ENCODE measurements at places on chromosomes 13 and 19.

- no peak for DNase-seq
These were observed 620.6 kb downstream of the GPC6 start for GRCh38 chr13:93847162-93847561.

GRCh38 chr19:12543855-12544254 is 7.4 kb downstream of the ZNF564 start:
- DNase-seq: no peak

DNA sequence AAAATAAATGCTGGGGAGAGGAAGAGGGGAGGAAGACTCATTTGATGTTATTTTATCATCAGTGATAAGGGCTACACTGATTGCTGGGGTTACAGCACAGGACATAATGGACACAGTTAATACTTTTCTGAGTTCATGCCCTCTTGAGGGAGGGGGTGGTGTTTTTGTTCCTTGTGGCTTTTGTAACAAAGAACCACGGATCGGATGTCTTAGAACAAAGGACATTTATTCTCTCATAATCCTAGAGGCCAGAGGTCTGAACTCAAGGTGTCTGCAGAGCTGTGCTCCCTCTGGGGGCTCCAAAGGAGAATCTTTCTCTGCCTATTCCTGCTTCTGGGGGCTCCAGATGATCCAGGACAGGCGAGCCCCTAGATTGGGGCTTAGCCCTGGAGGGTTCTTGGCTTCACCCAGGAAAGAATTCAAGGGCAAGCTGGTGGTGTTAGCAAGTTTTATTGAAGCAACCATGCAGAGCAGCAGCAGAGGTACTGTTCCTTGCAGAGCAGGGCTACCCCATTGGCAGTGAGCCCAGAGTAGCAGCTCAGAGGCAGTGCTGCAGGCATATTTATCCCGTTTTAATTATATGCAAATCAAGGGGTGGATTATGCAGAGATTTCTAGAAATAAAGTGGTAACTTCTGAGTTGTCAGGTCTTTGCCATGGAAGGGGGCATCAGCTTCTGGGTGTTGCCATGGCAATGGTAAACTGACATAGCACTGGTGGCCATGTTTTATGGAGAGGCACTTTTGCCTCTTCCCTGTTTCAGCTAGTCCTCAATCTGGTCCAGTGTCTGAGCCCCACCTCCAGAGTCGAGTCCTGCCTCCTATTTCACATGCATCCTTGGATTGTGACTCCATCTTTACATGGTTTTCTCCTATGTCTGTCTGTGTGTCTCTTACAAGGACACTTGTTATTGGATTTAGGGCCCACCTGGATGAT is 18.0 kb downstream of the VAV1 start:
- no peak for DNase-seq

- peak; percentile 87 for DNase-seq
These were observed at the start of gene STRN4 for GRCh38 chr19:46746281-46747057. TSS of gene STRN4 (minus strand) at chr19:46746450. CDS start at chr19:46746430, 20 bp downstream.

DNA sequence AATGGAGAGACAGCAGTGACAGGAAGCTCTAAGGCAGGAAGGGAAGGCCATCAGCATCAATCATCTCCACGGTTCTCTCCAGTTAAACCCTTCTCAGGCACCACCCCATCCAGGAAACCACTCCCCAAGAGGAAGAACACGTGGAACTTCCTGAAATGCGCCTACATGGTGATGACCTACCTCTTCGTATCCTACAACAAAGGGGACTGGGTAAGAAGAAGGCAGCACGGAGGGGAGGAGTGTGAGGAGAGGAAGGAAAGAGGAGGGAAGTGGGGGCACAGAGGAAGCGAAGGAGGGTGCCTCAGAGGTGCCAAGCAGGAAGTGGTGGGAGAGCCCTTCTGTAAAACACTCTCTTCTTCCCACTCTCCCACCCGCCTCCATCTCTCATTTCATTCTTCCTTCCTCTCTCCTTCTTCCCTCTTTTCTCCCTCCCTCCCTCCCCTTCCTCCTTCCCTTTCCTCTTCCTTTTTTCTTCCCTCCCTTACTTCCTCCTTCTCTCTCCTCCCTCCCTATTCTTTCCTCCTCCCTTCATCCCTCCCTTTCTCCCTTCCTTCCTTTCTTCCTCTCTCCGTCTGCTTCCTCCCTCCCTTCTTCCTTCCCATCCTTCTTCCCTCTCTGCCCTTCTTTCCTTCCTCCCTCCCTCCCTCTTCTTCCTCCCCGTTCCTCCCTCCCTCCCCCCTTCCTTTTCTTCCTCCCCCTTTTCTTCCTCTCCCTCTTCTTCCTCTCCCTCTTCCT is 12.6 kb downstream of the ZSCAN5A start:
- no peak for DNase-seq

DNA sequence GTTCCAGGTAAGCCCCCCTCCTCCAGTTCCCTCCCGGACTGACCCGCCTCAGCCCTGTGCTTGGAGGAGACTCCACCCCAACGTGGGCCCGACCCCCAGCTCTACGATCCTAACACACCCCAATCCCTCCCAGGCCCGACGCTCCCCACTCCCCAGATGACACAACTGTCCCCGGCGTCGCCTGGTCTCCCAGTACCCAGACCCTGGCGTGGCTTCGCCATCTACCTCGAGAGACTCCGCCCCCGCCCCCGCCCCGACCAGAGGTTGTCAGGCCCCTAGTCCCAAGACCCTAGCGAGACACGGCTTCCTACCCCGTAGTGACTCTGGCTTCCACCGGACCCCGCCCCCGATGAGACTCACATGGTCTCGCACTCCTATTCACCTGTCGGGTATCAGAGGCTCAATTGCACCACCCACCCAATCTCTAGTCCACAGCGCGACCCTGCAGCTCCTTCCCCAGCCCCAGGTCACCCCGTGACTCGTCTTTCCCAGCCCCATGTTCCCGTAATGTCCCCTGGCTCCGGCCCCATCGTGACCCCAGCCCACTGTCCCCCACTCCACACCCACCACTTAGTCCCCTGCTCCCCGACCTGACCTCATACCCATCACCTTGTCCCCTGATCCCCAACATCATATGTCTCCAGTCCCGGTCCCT is 2.9 kb downstream of the CD37 start:
- no peak for DNase-seq

- DNase-seq: no peak
These were observed 184.4 kb downstream of the NALCN start for GRCh38 chr13:101231751-101232428.

DNA sequence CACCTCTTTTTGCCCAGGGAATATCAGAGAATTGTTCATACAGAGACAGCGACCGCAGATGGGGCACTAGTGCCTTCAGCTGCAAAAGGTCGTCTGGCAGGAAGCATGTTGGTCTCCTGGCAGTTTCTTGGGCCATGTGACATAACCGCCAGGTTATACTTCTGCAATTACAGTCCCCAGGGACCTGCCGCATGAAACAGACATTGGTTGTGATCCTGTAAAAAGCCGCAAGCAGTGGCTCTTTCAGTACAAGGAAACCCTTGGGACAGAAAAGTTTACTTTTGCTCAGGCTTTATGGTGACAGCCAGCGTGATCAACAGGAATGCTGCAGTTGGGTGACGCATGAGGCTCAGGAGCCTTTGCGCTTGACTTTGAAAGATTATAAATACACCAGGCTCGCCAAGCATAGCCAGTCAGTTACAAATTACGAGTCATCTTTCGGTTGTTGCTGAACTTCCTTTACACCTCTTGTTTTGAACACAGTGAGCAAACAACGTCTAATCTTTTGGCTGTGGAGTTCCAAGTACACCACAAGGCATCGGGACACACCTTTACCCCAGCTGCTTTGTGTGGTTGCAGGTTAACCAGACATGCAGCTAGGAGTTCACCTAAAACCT is 50.5 kb upstream of the UBE2L5 start:
- DNase-seq: peak; percentile 66

- no peak for DNase-seq
These were observed 3.0 kb downstream of the CD209 start for GRCh38 chr19:7744199-7744786.

DNA sequence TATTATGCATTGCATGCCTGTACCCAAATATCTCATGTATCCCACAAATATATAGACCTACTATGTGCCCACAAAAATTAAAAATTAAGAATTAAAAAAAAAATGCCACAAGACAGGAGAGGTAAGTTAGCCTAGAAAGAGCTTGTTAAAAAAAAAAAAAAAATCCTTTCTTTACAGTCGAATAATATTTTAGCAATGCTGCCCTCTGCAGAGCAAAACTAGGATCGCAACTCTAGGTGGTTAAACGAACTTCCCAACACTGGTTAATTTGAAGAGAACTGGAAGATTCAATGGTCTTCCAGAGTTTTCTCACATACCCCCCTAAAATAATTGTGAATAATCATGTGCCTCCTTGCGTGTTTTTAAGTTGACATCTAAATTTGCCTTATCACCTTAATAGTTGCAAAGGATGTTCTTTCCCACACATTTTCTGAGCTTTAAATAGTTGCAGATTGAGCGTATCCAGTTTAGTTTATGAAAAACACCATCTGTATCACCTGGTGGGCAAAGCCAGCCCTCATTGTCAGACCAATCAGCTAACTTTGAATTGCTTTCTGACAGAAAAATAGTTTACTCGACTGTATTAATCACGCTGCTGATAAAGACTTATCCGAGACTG is 47.4 kb upstream of the RCBTB2 start:
- no peak for DNase-seq

GRCh38 chr13:31587698-31588266 is 151.5 kb upstream of the RXFP2 start:
- DNase-seq: no peak

DNA sequence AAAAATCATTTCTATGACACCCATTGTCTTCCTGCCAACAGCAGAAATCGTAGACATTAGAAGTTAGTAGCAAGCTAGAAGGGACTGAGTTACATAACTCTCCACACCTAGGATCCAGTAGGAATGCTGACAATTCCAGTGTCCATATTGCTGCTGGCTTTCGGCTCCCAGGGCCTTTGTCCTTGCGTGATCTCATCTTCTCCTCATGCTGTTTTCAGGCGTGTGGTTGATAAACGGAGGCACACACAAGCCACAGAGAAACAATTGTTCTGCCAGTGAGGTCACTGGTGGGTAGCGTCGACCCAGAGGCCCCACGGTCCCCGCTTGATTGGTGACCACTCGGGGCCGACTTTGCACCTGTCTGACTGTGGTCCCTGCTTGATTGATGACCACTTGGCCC is 31.6 kb upstream of the F7 start:
- no peak for DNase-seq

DNA sequence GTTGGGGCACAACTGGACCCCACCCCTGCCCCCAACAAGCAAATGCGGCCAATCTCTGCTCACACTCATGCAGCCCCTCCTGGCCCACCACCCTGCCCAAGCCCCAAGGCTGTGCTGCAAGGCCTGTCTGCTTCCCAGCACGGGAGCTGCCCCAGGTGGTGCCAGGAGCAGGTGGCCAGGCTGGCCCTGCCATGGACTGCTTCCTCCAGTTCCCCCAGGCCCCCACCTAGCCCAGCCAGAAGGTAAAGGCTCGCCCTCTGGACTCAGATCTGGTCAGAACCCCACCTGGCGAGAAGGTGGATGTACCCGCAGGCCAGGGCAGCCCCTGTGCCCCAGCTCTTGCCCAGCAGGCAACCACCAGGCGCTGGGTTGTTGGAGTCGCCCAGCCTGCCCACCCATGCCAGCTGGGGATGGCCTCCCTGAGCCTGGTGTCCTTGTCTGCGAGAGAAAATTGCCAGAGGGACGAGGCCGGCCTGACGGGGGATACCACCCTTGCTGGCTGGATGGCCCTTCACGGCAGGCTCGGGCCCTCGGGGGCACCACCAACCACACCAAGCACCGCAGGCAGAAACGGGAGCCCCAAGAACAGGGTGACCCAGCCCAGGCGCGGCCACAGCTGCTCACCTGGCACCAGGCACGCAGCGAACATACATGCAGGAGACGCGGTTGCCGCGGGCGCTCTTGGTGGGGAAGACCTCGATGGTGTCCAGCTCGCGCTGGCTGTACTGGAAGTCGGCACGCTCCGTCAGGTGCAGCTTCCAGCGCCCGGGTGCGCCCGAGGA is 4.5 kb downstream of the ABHD17A start:
- no peak for DNase-seq

GRCh38 chr19:19274716-19275565 is 1.8 kb upstream of the TM6SF2 start:
- DNase-seq: no peak

- DNase-seq: no peak
These were observed 61.7 kb downstream of the TDRD12 start for GRCh38 chr19:32781280-32781679.

GRCh38 chr13:43136920-43137575 is 113.7 kb downstream of the DNAJC15 start:
- DNase-seq: no peak

- no peak for DNase-seq
These were observed 46.4 kb downstream of the KPNA3 start for GRCh38 chr13:49746111-49746510.

DNA sequence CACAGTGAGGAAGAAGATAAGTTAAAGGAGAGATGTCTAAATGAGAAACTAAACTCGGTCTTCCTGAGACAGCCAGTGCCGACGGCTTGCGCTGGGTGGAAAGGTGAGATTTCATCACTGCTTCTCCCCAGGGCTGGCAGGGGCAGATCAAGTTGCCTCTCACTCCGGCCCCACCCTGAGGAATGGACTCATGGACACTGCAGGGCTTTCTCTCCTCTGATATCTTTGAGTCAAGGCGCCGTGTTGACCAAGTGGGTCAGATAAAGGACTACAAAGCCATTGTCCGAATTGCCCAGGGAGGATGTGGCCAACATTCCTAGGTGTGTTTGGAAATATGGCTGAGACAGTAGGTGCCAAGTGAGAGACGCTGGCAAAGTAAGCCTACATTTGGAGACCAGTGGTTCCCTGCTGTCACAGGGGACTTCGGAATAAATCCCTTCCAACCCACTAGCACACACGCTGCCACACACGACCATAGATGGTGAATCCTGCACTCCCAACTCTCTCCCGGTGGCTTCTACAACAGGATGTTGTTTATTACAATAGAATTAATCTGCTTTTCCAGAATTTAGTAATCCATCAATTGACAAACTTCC is 156.5 kb upstream of the TSC22D1 start:
- DNase-seq: no peak

DNA sequence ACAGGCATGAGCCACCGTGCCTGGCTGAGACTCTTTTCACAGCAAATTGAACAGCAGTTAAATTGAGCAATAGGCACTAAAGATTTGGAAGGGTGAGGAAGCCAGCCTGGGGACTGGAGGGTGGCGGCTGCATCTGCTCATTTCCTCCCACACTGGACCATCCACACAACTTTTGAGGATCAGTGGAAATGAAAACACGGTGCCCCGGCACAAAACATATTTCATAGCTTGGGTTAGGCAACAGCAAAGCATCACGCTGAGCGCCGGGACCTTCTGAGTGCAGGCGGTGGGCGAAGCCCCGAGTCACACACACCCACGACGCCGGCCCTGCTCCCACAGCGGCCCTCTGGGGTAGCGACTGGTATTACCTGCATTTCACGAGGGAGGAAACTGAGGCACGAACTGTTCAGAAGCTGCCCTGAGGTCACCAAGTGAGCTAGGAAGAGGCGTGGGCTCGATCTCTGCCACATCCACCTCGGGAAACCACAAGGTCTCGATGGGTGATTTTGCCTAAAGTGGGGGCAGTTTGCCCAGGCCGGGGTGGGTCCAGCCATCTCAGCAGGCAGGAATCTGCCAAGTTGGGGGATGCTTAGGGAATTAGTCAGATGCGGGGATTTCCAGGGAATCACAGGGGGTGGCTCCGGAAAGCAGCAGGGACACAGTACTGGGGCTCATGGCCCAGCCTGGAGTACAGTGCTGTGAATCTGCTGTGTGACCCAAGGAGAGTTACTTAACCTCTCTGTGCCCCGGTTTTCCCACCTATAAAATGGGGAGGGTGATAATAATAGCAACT is 3.5 kb upstream of the SBNO2 start:
- DNase-seq: no peak

Measured in GM19239 (cell line).